Stimulated activated CD4-positive, alpha-beta T cell treated with anti-CD3 and anti-CD28 coated beads, TNF-alpha, amount 100 ng/mL, for 1 hour (primary cell): ENCODE measurements at places on chromosomes 1 and 21.
A peak's percentile ranks its signal among the peaks of the same experiment; 100 is the strongest.

DNA sequence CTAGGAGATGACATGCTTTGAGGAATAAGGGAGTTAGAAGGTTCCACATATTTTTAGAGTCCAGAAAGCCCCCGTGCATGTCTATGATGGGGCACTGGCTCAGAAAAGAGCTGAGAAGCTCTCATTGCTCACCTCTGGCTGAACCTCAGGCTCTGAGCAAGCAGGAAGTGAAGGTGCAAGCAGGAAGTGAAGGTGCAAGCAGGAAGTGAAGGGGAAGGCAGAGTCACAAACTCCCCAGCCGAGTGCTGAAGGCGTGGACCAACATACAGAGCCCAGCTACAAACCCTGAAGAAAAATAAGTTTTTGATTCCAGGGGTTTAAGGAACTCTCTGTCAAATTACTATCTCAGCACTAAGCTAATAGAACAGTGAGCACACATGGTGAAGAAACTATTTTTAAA, 7.0 kb downstream of the KRTAP10-8 start:
- DNase-seq = peak; percentile 15

DNA sequence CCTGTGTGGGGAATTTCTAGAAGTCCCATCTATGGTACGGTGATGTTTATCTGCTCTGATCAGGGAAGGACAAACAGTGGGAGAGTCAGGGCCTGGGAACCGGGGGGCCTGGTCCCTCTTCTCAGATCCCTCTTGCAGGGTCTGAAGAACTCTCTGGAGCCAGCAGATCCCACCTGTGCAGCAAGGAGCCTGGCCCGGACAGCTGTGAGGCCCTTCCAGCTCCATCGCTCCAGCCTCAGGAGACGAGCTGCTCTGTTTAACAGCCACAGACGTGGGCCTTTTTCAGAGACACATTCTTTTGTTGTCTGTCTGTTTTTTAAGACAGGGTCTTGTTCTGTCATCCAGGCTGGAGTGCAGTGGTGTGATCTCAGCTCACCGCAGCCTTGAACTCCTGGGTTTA, 14.5 kb downstream of the C1orf174 start:
- no peak for DNase-seq

DNA sequence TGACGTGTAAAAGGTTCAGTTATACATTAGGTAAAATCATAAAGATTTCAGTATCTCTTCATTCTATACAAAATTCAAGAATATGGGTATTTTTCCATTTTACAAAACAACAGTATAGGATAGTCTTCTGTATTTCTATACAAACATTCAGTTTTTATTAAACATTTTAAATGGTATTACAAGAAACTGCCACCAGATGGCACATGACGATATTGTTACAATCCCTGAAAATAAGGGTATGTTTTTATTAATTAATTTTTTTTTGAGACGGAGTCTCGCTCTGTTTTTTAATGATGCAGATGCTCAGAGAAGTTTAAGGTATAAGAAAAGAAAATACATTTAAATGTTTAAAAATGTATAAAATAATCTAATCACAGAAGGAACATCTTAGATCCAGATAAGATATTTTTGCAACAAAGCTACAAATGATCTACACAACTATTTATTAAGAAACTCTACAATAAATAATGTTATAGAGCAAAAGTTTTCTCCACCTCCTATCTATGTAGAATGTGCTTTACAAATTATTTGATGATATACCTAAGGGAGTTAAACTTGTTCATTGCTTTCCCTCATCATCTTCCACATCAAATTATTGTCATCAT, 23.5 kb upstream of the RSBN1 start:
- no peak for DNase-seq

DNA sequence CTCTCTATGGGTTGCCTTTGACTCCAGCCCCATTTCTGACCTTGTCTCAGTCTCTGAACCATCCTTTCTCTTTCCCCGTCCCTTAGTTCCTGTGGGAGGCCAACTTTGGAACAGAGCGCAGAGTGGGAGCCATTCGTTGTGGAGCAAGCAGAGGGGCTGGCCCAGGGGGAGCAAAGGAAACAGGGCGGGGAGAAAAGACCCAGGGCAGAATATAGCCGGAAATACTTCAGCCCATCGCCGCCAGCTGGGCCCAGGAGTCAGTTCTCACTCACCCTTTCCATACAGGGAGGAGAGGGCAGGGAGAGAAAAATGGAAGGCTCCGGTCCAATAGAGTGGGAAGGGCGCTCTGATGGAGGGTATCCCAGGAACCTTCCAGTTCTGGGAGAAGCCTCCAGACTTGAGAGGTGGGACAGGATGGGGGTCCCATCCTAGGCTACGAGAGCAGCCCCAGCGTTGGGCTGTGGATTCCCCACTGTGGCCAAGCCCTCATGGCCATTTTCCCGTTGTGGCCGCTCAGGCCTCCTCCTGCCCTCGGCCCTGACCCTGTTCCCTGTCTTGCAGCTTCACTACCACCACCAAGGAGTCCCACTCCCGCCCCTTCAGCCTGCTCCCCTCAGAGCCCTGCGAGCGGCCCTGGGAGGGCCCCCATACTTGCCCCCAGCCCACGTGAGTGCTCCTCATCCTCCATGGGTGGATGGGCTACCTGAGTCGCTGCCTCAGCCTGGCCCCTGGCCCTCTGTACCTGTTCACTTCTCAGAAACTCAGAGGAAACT, 10.9 kb downstream of the PEAR1 start:
- DNase-seq = no peak

DNA sequence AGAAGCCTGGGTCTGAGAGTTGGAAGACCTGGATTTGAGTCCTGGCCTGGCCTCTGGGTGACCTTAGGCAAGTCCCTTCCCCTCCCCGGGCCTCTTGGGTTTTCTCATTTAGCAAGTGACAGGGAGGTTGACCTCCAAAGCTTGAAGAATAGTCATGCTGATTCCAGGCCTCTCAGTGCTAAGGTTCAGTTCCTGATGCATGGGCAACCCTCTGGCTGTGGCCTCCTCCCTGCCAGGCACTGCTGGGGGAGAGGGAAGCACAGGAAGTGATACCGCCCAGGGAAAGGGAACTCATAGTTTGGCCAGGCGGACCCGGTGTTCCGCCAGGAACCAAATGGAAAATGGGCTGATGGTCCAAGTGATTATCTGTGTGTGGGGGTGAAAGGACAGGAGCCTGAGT, 23.6 kb upstream of the WASF2 start:
- no peak for DNase-seq

- no peak for DNase-seq
Measured at GRCh38 chr1:7405844-7406500, 365.1 kb upstream of the VAMP3 start.

GRCh38 chr1:111190931-111191451, 9.5 kb downstream of the DENND2D start:
- no peak for DNase-seq

DNA sequence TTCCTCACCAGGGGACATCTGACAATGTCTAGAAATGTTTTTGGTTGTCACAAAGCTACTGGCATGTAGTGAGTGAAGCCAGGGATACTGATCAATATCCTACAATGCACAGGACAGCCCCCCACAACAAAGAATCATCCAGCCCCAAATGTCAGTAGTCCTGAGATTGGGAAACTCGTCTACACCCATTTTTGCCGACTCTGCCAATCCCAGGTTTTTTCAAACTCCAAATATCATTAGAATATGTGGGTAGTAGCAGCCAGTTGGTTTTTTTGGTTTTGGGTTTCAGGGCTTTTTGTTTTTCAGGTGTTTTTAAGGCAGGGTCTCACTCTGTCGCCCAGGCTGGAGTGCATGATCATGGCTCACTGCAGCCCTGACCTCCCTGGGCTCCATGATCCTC, 5.9 kb downstream of the SPATA46 start:
- no peak for DNase-seq

- DNase-seq = no peak
Measured at GRCh38 chr1:107829036-107829770, 135.8 kb downstream of the VAV3 start.

DNA sequence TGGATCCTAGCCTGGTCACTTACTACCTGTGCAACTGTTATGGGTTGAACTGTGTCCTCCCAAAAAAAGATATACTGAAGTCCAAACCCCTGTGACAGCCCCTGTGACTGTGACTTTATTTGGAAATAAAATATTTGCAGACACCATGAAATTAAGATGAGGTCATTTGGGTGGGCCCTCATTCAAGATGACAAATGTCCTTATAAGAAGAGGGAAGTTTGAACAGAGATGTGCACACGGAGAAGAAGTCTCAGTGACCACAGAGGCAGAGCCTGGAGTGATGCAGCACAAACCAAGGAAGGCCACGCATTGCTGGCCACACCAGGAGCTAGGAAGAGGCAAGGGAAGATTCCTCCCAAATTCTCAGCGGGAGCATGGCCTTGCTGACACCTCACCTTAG, 249.7 kb upstream of the RUNX1 start:
- DNase-seq = no peak

GRCh38 chr1:207115269-207115668, 11.2 kb downstream of the C4BPA start:
- DNase-seq = no peak

DNA sequence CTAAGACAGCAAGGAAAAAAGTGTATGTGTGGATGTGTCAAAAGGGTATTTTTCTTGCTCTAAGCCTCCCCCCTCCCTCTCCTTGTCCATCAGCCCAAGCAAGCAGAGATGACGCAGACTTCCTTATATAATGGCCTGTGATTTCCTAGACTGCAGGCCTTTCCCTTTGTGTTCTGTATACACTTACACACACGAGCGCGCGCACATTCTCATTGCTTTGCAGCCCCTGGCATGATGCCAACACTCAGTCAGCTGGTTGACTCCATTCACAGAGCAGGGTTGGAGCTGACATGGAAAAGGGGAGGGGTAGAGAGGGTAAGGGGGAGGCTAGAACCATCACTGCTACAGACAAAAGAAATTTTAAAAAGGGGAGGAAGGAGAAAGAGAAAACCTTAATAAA, 41.8 kb downstream of the GATAD2B start:
- DNase-seq = no peak
